ENCODE measurements at places on chromosomes 3 and 15.

DNA sequence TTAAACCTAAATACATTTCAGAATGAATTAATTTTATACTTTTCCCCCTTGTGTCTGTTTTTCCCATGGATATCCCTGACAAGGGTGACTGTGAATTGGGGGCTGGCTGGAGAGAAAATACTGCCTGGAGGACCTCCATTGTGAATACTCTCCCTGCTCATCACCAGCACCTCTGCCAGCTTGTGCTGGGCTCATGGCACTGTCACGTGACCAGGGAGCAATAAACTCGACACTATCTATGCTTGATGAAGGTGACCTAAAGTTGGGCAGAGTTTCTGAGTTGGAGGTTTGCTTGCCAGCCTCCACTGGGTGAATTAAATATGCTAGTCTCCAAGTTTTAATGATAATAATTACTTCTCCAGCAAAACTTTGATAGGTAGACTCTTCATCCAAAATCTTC is 189.5 kb downstream of the SPATA16 start:
- DNase-seq: no peak

DNA sequence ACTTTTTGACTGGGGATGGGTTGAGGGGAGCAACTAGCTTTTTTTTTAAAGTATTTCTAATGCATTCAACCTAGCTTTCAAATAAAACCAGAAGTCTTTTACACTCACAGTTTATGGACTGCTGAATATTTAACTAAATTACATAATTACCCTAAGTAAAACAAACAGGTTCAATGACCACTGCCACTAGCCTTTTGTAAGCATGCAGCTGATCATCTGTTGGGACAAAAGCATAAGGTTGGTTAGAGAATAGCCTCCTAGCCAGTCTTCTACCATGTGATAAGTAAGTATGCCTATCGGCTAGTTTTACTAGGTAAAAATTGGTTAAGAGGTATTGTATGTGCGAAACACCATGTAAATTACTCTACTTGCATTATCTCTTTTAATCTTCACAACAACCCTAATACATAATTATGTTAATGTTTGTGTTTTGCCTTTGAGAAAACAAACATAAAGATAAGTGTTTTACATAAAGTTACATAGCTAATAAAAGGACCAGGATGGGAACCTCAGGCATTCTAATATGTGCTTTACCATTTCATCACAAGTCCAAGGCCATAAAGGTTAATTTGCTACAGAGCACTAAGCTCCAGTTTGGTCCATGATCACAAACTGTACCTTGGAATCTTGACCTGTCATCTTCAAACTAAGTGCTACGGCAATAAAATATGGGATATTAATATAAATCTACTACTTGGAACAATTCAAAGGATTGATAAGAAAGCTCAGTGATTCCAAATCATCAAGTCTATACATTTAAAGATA is 13.2 kb downstream of the PFN2 start:
- no peak for DNase-seq

DNA sequence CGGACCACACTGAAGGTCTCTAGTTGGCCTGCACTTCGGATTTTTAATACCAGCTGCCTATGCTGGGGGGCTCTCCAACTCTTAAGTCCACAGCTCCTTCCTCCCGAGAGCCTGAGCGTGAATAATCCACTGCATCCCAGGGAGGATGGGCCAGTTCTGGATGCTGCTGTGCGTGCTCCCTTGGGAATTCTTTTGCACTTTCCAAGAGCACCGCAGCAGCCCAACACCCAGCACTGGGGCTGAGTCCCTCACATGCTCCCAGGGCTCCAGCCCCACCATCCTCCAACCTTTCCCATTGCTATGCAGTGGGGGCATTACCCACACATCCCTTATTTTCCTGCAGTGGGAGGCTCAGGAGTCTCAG is 136.4 kb upstream of the IQSEC1 start:
- no peak for DNase-seq

GRCh38 chr15:26870346-26870745 is 3.5 kb downstream of the GABRA5 start:
- DNase-seq: no peak

- DNase-seq: no peak
These were observed 130.5 kb upstream of the PHLDB2 start for GRCh38 chr3:111728566-111728935.

DNA sequence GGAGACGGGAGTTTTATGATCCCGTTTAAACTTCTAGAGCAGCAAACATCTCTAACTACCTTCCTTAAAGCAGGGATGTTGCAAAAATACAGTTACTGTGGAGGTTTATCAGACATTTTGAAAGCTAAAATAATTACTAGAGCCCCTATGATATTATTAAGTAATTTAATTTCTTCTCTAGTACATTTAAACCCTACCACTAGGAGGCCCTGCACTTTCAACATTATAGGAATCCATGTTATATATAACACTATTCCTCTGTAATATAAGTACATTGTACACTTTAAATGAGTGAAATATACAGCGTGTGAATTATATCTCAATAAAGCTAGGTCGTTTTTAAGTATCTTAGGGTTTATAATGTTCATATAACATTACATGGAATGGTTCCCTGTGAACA is 11.5 kb downstream of the SETMAR start:
- no peak for DNase-seq

DNA sequence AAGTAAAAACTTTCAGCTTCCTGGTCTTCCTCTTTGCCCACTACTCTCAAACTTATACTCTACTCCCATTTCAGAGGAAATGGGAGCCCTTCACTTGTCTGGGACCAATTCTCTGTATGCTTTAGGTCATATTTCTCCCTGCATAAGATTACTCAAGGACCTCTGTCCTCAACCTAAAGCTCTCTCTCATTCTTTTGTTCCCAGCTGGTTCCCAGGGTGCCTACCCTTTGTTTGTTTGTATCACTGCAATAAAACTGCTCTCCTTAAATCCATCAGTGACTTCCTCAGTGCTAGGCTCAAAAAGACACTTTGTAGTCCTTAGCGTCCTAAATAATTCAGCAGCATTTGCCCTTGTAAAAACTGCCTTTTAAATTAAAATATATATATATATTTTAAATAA is 2.9 kb downstream of the NGRN start:
- DNase-seq: no peak

DNA sequence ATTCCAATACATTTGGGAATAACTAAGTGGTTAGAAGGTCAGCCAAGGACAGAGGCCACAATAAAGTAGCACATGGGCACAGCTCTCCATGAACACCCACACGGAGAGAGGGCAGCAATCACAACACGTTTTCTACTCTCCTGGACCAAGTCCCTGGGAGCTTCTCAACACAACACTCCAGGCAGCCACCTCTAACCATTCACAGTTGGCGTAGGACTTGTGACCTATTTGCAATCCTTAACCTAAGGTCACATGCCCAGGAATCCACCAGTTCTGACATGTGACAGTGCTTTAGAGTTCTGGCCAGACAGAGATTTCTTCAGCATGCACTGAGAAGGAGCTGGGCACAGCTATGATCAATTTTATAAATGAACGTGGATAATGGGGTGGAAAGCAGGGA is 280.8 kb downstream of the SHQ1 start:
- no peak for DNase-seq

GRCh38 chr3:42975456-42975855 is 3.7 kb upstream of the GASK1A start:
- no peak for DNase-seq

GRCh38 chr3:11480663-11481298 is 162.9 kb downstream of the VGLL4 start:
- no peak for DNase-seq

- no peak for DNase-seq
These were observed 15.3 kb upstream of the MYLK start for GRCh38 chr3:123899300-123899865.

DNA sequence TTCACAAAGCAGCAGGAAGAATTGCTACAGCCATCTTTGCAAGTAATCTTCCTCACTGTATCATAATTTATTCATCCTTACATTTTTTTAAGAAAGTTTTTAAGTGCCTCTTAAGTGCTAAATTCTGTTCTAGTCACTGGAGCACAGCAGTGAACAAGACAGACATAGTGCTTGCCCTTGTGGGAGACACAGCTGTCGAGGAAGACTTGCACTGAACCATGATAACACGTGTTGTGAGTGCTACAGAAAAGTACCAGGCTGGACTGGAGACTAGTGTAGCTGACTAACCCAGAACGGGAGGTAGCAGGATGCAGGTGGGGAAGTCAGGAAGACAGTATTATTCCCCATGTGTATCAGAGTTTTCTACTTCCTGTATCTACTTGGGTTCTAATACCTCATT is 300.6 kb downstream of the TBL1XR1 start:
- peak; percentile 2 for DNase-seq

DNA sequence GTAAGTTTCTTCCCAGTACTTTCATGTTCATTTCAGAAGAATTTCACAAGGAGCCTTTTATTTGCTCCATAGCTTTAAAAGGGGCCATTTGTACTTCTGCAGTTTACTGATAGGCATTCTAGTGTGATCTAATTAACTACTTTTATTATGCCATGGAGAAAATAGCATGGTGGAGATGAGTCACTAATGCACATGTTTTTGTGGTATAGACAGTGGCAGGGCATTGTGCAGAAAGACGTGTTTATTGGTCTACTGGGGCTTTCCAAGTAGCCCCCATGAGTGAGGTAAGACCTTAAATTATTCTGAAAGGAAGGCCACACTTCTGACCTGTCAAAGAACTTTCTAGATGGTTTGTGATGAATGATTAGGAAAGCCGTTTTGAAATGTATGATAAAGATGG is 810.0 kb upstream of the NR2F2 start:
- DNase-seq: peak; percentile 37

DNA sequence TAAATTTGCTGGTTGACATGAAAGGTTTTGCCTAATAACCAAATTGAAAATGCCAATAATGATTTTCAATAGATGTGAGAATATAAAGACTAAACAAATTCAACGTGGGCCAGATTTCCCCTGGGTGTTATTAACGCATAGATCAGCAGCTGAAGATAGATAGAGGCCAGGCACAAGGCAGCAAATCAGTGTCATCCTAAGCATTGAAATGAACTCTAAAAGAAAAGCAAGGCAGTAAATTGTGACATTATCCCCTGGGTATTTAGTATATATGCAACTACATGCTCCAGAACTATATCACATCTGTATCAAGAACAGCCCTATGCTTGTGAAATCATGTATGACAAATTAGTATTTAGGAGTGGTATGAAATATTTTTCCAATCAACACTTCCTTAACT is 167.1 kb upstream of the EPHA3 start:
- no peak for DNase-seq

DNA sequence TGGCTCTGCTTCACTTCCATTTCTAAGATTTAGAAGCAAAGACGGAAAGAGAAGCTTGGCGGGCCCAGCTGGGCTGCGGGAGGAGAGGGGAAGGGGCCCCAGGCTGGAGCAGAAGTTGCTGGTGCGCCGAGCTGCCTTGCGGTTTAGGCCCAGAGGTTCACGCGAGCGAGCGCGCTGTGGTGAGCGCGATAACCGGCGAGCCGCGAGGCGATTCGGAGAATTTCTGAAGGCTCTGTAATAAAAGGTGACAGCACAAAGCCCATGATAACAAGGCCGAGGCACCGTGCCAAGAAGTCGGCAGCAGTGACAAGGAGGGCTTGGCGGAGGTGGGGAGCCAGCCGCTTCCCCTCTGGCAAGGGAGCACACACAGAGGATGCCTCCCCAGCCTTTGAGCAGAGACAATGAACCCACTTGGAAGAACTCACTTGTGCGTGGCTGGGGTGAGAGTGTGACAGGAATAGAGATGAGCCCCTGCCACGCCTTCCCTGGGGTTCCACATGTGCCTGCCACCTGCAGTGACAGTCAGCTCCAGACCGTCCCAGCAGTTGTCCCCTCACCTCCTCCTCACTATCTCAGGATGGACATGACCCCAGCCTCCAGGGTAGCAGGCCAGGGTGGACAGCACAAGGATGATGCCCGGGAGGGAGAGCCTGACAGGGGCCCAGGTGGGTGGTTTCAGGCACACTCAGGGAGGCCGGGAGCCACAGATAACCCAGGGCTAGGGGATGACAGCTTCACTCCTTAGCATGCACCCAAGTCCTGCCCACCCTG is 315.2 kb downstream of the UACA start:
- no peak for DNase-seq

GRCh38 chr3:120364821-120365220 is 15.7 kb upstream of the LRRC58 start:
- peak; percentile 56 for DNase-seq

DNA sequence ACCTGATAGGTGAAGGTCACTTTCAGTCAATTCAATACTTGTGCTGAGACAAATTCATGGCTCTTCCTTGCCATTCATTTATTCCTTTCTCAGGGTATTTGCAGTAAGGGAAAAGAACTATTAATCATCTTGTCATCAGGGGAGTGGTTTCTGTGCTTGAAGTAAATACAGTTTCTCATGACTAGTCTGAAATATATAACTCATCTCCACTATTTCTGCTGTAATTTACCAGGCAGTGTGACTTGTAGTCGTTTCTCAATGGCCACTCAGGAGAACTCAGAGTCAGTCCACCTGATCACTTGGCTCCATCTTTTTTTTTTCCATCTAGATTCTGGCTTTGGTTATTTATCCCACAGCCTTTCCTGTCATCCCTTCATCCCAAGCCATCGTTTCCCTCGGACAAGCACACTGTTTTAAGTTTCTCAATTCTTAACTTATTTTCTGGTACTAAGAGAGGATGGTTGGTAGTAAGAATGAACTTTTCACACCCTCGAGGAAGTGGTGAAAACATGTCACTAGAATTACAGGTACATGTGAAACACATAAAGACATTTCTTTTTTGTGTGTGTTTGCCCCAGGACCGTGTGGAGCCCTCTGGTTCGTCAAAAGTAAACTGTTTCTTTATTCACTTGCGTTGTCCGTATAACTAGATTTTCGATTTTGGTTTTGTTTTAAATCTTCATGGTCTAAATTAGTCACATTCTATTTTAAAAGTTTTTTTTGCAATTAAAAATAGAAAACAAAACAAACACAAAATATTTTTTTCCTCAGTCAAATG is 620.2 kb downstream of the ZBBX start:
- no peak for DNase-seq

- no peak for DNase-seq
These were observed 2.1 kb downstream of the CYP1A2 start for GRCh38 chr15:74750751-74751150.

GRCh38 chr3:172710664-172711453 is at the start of gene NCEH1:
Gene NCEH1, minus strand, starts transcription at chr3:172711067. Its CDS starts 83 bp downstream, at chr3:172710984.
- DNase-seq: peak; percentile 100

DNA sequence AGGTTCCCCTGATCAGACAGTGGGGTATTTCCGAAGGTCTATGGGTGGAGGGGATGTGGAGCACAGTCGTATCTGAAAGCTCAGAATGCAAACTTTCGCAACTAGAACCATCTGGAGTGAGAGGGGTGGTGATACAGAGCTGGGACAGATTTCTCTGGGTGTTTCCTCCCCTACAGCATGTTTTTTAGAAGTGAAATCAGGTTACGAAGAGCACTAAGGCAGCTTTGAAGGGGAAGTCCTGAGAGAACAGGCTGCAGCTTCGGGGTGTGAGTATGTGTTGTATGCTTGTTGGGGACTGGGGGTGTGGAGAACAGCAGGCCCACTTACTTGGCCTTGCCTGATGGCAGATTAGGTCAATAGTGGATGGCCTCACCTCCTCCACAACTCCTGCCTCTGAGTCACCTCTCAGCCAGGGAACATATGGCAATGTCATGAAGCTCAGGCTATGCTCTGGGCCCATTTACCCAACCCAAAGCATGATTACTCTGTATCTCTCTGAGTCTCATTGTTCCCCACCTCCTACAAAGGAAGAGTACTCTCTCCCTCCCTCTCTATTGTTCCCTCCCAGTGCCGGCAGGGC is 107.2 kb upstream of the RASGRP1 start:
- peak; percentile 13 for DNase-seq
